Naive thymus-derived CD8-positive, alpha-beta T cell (primary cell): ENCODE measurements at places on chromosomes 5 and 9.

DNA sequence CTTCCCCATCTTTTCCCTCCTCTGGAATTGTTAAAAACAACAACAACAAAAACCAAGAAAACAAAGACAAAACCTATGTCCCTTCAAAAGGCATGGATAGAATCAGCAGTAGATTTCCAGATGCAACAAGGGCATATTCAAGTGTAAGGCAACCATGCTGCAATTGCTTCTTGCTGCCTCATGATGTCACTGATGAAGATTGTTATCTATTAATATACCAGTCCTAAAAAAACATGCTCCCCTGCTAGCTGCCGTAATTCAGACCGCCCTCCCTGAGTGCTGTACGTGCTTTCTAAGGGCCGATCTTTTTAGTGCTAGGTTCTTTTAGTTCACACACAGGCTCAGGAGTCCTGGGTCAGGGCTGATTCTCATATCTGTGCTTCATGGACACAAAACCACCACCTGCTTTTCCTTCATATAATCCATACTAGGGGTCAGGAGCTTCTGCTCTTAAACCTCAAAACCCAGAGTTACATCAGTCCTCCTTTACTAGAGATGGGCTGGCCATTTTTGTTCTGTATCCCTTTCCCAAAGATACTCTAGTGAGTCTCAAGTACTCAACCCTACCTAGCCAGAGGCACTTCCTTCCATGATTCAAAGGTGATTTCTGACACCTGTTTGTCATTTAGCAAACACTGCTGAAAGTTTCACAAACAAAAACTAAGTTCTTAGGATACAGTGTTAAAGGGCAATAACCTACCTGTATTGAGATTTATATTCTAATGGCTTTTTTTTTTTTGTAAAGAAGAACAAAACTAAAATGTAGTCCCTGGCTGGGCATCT is 82.1 kb downstream of the GIN1 start:
- no peak for DNase-seq

DNA sequence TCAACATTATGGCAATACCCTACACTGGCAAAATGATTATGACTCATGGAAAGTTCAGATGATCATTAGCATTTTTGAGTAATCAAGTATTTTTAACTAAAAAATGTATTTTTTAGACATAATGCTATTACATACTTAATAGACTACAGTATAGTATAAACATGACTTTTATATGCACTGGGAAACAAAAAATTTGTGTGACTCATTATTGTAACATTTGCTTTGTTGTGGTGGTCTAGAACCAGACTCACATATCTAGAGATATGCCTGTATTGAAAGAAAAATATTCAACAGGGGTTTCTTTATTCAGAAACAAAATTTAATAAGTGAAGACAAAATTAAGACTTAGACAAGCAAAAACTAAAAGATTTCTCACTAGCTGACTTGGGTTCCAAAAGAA is 385.3 kb upstream of the RIOK2 start:
- DNase-seq: no peak

DNA sequence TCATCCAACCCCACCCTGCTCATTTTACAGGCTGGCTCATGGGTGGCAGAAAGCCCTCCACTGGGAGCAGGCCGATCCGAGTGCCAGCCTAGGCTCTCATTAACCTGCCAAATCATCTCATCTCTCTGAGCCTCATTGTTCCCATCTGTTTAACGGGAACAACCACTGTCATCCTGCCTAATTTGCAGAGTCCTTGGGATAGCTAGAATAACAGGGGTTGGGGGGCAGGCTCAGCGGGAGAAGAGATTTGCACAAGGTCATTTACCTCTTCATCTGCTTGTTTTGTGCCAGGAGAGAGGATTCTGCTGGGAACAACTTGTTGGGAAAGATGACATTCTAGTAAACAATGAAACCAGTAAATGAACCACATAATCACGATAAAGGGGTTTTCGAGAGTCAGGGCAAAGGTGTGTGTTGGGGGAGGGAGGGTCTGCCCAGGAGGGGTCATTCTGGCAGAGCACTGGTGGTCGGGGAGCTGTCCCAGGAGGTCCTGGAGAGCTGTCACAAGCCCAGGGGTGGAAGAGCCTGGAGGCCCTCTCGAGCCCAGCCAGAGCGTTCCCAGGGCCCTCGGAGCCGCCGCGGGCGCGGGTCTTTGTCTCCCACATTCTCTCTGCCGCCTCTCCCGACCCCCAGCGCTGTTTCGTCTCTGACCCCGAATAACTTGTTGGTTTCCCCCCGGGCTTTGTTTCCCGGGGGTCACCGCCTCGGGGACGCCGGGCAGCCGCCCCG is 22.8 kb upstream of the NDST1 start:
- no peak for DNase-seq

DNA sequence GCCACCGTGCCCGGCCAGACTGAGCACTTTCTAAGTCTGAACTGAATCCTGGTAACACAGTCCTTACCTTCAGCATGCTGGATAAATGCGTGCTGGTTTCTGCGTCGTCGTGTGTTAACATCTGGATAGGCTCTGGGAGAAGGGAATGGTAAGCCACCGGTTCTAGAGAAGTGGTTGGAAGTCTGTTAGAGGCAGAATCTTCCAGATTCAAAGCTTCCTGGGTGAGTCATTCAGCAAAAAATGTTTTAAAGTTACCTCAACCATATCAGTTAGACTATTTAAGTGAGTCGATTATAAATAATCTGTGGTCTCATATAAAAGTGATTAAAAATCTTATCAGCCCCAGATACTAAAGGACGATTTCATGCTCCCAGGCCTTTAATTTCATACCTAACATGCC is 256.5 kb upstream of the NFIL3 start:
- DNase-seq: no peak

DNA sequence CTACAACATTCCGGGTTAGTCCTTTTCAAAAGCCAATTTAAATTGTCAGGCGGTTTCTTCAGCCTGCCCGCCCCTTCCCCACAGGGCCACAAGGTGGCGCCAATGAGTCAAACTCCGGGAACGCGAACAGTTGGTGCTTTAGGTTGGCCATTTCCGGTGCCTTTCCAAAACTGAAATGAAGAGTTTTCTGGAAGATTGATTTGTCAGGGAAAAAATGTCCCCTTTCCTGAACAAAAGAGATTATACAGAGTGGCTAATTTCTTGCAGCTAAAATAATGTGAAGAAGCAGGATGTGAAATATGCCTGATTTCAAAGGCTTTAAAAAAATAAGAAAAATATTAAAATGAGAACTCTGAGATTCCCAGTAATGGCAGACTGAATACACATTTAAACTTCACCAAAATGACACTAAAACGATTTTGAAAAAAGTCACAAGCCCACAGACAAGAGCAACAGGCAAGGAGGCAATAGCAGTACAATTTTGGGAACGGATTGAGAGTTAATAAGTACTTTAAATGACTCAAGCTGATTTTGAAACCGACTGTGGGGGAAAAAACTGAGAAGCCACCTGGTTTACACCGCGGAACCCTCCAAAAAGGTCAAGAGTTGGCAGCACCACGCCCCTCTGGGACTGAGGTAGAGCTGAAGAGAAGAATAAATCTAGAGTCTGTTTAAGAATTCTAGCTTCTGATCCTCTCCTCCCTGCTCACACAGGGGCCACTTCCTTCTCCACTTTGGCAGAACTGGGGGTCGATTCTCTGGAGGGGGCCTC is 45.7 kb downstream of the SLC46A2 start:
- DNase-seq: peak; percentile 61

DNA sequence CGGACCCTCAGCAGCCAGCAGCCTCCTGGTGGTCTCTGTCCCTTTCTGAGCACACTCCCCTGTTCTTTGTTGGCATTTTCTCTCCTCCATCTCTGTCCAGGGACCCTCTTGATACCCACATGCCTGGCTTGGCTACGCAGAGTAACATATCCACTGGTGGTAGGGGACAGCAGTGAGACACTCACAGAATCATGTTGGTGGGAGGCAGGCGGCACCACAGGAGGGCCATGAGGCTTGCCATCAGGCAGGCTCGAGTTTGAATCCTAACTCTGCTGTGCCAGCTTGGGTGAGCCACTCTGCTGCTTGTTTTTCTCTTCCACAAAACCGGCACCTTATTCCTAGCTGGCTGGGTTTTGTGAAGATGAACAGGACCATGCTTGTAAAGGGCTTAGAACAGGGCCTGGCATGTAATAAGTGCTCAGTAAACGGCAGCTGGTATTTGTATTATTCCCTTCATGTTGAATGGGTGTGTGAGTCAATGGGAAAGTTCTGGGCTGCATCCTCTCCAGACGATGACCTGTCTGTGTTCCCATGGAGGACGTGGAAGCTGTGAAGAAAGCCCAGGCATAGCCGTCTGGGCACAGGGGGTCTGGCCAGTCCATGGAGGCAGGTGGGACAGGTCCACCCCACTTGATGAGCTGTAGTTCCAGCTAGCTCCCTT is 2.3 kb downstream of the COL27A1 start:
- peak; percentile 40 for DNase-seq

- no peak for DNase-seq
These were observed 677 bp upstream of the TXNDC15 start for GRCh38 chr5:134873494-134873893.

- no peak for DNase-seq
These were observed 20.8 kb upstream of the PTBP3 start for GRCh38 chr9:112354081-112354743.

DNA sequence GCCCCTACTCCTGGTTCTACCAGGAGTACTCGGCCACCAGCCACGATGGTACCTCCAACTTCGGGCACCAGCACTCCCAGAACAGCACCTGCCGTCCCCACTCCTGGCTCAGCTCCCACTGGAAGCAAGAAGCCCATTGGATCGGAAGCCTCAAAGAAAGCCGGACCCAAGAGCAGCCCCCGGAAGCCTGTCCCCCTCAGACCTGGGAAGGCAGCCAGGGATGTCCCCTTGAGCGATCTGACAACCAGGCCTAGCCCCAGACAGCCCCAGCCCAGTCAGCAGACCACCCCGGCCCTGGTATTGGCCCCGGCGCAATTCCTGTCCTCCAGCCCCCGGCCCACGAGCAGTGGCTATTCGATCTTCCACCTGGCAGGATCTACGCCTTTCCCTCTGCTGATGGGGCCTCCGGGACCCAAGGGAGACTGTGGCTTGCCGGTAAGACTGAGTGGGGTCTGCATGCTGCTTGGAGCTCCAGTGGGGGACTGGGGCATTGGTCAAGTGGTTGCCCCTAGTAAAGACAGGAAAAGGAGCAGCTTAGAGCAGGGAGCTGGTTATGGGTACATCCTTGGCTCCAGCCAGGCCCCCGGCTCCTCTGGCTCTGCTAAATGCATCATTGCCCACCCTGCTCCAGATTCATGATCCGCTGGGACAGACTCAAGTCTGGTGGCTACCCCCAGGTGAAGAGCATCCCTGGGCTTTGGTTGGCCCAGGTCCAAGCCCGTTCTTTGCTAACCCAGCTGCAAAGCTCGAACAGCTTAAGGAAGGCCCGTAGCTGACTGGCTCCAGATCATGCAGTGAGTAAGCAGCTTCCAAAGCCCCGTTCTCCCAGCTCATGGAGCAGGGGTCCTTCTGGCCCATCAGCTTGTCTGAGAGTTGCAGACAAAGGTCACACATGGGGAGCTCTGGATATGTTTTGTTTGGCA is 14.0 kb downstream of the COL27A1 start:
- no peak for DNase-seq

GRCh38 chr9:89884356-89885083 is 279.7 kb downstream of the GADD45G start:
- no peak for DNase-seq

DNA sequence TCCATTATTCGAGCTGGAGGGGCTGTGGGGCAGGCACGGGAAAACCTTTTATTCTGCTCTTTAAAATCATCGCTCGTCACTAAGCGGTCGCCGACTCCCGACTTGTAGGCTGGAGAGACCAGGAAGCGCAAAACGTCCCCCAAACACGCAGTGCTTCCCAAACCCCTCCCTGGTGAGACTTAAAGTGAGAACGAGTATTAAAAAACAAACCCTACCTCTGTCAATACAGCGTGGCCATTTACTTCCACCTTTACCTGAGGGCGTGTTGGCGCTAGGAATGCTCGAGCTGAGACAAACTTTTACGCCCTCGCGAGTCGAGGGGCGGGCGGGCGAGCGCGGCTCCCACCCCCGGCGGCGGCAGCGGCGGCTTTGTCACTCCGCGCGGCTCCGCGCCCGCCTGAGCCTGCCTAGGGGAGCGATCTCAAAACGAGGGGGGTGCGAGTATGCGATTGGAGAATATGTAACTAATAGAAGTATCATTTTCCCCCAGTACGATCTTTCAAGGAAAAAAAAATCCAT is at the start of gene NR2F1-AS1:
Gene NR2F1-AS1 (minus strand): TSS at position 293 of the 519 bp plus-strand sequence.
- DNase-seq: no peak

GRCh38 chr5:128100860-128101557 is 17.4 kb downstream of the SLC12A2 start:
- DNase-seq: no peak

DNA sequence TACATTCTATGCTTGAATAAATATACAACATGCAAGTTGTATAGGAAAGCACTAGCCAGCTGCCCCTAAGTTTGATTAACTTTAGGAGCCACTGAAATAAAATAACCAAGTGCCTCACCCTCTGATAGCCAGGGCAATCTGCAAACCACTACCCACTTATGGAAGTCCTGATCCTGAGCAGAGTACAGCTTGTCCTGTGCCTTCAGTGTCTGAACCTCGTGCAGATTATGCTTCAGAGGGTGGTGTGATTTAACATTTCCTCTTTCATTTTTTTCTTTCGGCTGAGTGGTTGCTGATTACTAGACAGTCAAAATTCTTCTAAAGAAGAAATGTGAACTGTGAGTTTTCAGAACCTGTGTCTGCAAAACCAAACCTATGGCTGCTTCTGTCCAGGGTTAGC is 327.7 kb downstream of the PIK3R1 start:
- DNase-seq: no peak

- no peak for DNase-seq
These were observed 531.1 kb downstream of the CETN3 start for GRCh38 chr5:89878140-89879132.
